ENCODE measurements at places on chromosomes 12 and 14. TPM values are rescaled to one million over a fixed set of nuclear protein-coding genes. Genes with fewer than 3 reads are reported as not detected.

EML5 gene
- total RNA-seq, result not detected

TSHR gene
- total RNA-seq, result 0.22 TPM

IL31 gene
- not detected for total RNA-seq

PRB2 gene
- not detected for total RNA-seq

PKP2 gene
- 67.1 TPM for total RNA-seq

HOTAIR gene
- total RNA-seq, result not detected

BIN2 gene
- total RNA-seq, result under 0.01 TPM

TNS2 gene
- 14.9 TPM for total RNA-seq

CHGA gene
- not detected for total RNA-seq

LRRC9 gene
- total RNA-seq, result not detected

MUCL1 gene
- total RNA-seq, result not detected

PEX5 gene
- total RNA-seq, result 22.0 TPM

KRT2 gene
- not detected for total RNA-seq

DAO gene
- total RNA-seq, result not detected

NPFF gene
- not detected for total RNA-seq

EPYC gene
- not detected for total RNA-seq

KRT85 gene
- not detected for total RNA-seq

CCDC184 gene
- not detected for total RNA-seq

CBLN3 gene
- 0.87 TPM for total RNA-seq

SLC39A5 gene
- 0.39 TPM for total RNA-seq

HSPB8 gene
- 46.3 TPM for total RNA-seq

KLHL33 gene
- total RNA-seq, result under 0.01 TPM

EEF1AKMT3 gene
- total RNA-seq, result 6.3 TPM

CSRP2 gene
- total RNA-seq, result 47.9 TPM

NTN4 gene
- 78.1 TPM for total RNA-seq

SYCP3 gene
- under 0.01 TPM for total RNA-seq

GPRC5A gene
- 41.6 TPM for total RNA-seq

ETFRF1 gene
- total RNA-seq, result 16.1 TPM

AKAP3 gene
- total RNA-seq, result 6.3 TPM

OVCH1 gene
- total RNA-seq, result not detected

MGAT4C gene
- not detected for total RNA-seq

DACT1 gene
- 41.2 TPM for total RNA-seq

CRIP2 gene
- 14.5 TPM for total RNA-seq

SMIM41 gene
- 0.39 TPM for total RNA-seq

Data from placental epithelial cell (primary cell).